MCF 10A (cell line): ENCODE measurements at places on chromosomes 13 and 19.
A peak's percentile ranks its signal among the peaks of the same experiment; 100 is the strongest.

DNA sequence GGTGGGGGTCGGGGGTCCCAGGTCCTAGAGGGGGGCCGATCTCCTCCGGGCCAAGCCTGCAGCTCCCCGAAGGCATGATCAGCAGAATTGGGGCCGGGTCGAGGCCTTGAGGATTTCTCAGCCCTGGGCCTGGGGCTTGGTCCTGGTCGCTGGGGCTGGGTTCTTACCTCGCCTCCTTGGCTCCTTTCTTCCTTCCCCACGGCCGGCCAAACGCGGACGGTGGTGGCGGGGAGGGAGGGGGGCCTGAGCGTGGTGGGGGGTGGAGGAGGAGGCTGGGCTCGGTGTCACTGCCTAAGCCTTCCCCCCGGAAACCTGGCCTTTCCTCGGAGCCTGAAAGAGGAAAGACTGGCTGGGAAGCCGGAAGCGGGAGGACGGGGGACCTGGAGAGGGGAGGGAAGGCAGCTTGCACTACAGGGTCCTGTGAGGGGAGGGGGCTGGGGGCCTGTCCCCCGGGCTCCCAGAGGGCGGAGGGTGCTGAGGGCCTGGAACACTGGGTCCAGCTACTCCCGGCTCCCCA, at the start of gene ZNF579:
Gene ZNF579, minus strand, starts transcription at position 221 of the 517 bp plus-strand sequence. CDS start 1,209 bp downstream, outside the sequence.
- peak; percentile 86 for DNase-seq

DNA sequence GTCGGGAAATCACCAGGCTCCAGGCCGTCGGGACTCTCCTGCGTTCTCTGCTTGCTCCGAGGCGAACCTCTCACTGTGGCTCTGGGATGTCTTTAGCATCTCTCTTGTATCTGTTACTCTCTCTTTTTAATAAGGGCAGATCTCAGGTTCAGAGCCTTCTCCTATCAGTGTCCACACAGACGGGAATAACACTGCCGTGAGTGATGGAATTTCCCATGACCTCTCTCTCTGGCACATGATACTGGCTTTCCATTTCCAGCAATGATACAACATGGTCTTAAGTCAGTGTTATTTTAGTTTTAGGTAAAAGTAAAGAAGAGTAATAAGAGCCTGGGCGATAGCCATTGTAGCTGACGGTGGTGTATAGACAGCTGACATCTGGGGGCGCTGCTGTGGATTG, 9.3 kb downstream of the ZNF444 start:
- DNase-seq: no peak

DNA sequence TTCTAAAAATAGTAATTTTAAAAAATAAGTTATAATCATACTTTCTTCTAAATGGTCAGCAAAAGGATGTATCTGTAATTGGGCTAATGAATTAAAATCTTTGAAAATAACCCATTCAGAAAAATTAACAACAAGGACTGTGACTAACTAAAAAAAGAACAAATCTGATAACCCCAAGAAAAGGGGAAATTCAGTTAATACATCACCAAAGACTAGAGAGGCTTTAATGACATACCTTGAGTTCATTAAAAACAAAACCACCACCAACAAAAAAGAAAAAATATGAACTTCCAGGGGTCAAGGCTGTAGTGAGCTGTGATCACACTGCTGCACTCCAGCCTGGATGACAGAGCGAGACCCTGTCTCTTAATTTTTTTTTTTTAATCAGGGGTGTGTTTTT, 121.8 kb downstream of the TBC1D4 start:
- DNase-seq: no peak

GRCh38 chr19:9130965-9131364, 4.2 kb upstream of the OR7G3 start:
- DNase-seq: no peak

DNA sequence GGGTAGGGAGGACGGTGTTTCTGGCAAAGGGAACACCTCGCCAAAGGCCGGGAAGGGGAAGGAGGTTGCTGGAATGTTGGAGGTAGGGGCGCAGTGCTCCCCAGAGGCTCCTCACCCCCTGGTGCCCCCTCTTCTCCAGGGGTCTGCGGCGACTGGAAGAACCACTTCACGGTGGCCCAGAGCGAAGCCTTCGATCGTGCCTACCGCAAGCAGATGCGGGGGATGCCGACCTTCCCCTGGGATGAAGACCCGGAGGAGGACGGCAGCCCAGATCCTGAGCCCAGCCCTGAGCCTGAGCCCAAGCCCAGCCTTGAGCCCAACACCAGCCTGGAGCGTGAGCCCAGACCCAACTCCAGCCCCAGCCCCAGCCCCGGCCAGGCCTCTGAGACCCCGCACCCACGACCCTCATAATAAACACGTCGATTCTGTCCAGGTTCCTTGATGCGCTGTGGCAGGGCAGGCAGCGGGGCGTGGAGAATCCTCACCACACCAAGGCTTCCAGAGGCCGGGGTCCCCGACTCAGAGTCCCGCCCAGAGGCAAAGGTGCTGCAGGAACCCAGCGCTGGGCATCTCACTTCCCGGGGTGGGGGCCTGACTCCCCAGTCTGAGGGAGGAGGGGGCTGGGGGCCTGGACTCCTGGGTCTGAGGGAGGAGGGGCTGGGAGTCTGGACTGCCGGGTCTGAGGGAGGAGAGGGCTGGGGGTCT, 7.4 kb upstream of the SPACA4 start:
- no peak for DNase-seq

DNA sequence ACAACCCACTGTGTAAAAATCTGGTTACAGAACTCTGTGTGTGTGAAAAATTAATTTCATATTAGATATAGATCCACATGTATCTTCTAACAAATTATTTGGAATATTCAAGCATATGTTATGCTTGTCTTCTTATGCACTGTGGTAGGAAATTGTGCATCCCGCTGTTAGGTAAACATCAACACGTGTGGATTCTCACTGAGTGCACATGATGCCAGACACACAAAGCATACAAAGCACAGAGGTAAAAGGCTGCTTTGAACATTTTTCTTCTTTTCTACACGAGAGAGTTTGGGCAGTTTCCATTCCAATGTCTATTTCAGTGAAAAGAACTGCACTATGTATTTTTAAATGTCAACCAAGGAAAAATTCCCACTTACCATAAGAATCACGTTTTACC, 354.9 kb downstream of the PCDH9 start:
- no peak for DNase-seq

DNA sequence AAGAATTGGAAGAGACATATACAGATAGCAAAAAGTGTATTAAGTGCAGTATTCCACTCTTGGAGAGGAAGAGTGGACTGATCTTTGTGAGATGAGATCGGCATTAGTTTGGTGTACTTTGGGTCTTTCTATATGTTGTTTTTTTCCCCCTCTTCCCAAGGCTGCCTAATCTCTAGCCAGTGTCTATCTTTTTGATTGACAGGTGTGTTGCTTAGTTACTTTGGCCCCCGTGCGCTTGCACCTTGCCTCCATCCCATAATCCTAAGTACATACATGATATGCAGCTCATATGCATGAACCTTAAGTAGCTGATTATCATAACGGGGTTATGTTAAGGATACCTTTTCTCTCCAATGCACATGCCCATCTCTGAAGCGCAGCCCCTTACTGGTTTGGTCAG, 4.3 kb upstream of the SLC7A10 start:
- no peak for DNase-seq

- DNase-seq: no peak
Measured at GRCh38 chr19:52689843-52690368, 44.9 kb downstream of the ZNF611 start.
